ENCODE measurements at places on chromosomes 13 and 19. TPM values are rescaled to one million over a fixed set of nuclear protein-coding genes. Genes with fewer than 3 reads are reported as not detected.
A peak's percentile ranks its signal among the peaks of the same experiment; 100 is the strongest.

URAD gene
- not detected for polyA plus RNA-seq

IFNL1 gene
- polyA plus RNA-seq, result not detected

FCHO1 gene
- 0.69 TPM for polyA plus RNA-seq

DNA sequence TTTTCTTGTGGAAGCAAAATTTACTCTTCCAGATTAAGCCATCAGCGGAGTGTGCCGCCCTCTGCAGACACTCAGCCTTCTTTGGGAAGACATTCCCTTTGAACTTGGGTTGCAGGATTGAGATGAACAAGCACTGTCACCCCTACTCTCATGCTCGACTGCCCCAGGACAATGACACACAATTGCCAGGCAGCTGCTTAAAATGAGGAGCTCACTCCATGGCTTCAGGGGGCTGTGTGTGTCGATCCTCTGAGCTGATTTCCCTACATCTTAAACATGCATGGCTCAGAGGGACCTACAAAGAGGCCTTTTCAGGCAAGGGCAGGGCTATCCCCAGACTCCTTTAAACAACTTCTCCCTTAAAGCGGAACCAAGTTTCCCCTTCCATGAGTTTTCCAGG is 107.5 kb upstream of the MBNL2 start:
- no peak overlapping the region for H3K27ac ChIP-seq
- no peaks in the 10 kb centered on the region for H3K27me3 ChIP-seq
- H3K4me3 ChIP-seq, result no peak overlapping the region
- H3K36me3 ChIP-seq, result no peaks in the 10 kb centered on the region
- no peaks in the 10 kb centered on the region for H3K4me1 ChIP-seq
- DNase-seq, result no peak

- H3K4me1 ChIP-seq, result peaks cover 14% of the 10 kb centered on the region
- peak within 1 kb of the TSS; percentile 95 for H3K4me3 ChIP-seq
- H3K27ac ChIP-seq, result peak within 1 kb of the TSS; percentile 21
- peak; percentile 89 for DNase-seq
These were observed at the start of gene ZNF841 for GRCh38 chr19:52095172-52096014. Gene ZNF841, minus strand, starts transcription at chr19:52095765. Its CDS starts 10,964 bp downstream, at chr19:52084801.

Measured in liver (tissue), 10 donors.